GF-D8 (cell line): ENCODE measurements at places on chromosomes 2 and 18.

- DNase-seq = no peak
These were observed 305.5 kb upstream of the HDAC4 start for GRCh38 chr2:239706367-239706766.

GRCh38 chr18:80041424-80041823, 7.2 kb downstream of the RBFA start:
- DNase-seq = no peak

- no peak for DNase-seq
These were observed 9.5 kb upstream of the NGEF start for GRCh38 chr2:233022561-233022960.

DNA sequence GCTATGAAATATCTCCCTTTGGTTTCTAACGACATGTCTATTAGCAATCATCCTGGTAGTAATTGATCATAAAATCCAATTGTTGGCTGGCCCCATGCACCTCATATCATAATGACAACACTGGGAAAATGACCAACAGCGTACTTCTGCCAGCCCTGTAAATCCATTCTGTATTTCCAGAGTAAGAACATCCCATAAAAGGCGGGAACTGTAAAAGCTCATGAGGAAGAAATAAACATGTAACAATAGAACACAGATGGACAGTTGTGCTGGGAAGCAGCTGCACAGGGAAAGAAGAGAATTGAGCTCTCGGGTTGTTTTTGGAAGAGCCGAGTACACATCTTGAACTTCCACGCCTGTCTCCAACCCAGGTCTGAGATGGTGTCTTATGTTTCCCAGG, 218.7 kb downstream of the CMPK2 start:
- DNase-seq = no peak

GRCh38 chr2:127609818-127610217, 36.1 kb upstream of the GPR17 start:
- no peak for DNase-seq

DNA sequence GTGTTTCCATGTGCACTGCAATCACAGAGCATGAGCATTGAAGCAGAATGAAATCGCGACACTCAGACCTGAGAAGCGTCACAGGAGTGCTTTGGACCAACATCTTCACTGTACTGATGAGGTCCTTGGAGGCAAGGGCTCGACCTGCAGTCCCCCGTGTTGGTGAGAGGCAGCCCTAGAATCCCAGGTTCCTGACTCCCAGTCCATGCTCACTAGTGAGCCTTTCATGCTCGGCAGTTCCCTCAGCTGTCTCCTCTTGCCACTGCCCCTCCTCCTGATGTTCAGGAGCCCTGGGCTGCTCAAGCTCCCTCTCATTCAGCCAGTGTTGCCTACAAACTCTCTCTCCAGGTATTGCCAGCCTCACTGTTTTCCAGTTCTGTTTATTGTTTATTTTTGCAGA, 291.4 kb downstream of the DYSF start:
- DNase-seq = no peak

DNA sequence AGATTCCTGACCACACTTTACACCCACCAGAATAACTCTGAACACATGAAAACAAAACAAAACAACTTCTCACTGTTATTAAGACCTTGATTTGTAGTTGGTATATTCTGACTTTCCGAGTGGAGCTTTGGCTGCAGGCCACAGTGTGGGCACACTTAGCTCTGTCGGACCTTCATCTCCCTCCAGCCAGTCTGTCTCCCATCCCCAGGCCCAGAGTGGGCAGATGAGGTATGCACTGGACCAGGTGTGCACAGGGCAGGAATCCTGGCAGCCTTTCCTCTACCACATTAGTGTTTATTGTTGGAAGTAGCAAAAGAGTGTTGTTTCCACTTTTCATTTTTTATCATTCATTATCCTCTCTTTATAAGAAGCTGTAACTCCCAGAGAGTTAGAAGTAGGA, 219.5 kb upstream of the TPO start:
- no peak for DNase-seq

GRCh38 chr2:40352041-40352702, 99.7 kb downstream of the SLC8A1 start:
- DNase-seq = no peak
